ENCODE measurements at places on chromosomes 13 and 19.

DNA sequence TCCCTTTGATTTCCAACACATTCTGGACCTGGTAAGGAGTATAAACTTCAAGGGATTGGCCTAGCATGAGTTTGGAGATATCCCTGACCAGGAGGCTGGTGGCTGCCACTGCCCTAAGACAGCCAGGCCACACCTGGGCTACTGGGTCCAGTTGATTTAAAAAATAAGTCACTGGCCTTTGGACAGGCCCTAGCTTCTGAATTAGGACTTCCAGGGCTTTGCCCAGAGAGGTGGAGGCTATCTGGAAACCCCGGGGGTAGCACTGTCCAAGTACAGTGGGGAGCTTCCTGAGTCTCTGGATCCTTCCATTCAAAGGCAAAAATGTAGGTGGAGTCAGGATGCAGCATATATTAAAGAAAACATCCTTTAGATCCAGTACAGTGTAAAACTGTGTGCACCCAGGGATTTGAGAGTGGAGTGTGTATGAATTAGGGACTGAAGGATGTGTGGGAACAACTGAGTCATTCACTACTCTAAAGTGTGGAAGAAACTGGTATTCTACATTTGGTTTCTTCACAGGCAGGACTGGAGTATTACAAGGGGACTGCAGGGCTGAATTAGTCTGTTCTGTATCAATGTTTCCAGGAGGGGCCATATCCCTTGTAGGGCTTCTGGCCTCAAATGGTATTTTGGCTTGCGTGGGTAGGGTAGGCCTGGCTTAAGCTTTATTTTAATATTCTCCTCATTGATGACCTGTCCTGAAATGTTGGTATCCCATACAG is 14.8 kb upstream of the FCGBP start:
- no peak for DNase-seq

DNA sequence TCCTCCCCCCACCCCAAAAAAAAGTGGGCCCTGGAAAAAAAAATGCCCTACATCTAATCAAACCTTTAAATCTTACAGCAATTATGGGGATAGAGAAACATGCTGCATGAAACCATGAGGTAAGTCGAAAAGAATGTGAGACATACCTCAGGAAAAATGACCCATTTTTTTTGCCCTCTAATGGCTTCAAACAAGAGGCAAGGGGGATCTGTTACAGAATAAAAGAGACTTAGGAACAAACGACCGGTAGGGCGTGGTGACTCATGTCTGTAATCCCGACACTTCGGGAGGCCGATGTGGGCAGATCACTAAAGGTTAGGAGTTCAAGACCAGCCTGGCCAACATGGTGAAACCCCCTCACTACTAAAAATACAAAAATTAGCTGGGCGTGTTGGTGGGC is 8.4 kb downstream of the RGL3 start:
- DNase-seq, result no peak

DNA sequence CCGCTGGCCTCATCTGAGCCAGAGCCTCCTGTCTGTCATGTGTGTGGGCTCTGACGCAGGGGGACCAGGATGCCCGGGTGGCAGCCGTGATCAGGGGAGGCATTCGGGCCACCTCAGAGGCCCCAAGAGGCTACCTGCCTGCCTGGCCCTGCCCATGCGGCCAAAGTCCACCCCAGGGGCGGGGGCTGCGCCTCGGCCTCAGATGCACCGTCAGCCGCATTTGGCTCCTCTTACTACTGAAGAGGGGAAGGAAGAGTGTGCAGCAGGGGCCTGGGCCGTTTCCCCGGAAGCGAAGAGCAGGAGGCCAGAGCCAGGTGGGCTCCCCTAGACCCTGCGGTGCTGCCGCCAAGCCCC is 34.0 kb downstream of the C13orf46 start:
- DNase-seq, result no peak

DNA sequence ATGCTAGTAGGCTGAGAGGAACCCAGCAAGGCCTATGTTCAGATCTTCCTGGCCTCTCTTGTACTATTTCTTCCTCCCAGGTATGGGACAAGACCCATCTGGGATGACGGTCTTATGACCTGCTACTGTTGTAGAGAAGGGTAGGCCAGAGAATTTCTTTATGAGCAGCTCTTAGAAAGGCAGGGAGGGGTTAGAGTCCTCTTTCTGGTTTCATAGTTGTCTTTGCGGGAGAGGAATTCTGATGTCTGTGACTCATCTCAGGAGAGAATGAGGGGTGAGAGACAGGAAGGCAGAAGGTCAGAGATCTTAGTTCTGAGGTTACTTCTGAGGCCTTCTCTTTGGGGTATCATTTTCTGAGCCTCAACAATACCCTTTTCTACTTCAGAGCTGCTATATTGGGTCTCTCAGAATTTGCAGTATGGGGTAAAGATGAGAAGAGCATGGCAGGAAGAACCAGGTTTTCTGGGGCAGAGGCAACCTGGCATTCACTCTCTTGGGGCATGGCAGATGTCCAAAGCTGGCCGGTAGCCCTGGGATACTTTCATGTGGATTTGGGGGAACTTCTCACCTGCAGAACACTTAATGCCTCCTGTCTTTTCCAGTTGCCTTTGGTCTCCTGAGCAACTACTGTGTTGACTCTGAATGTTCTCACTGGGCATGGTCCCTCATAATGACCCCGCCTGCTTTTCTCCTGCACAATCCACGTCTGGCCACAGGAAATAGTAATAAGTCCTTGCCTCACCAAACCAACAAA is 154.4 kb downstream of the GGACT start:
- DNase-seq, result no peak

All from CD4-positive, alpha-beta T cell treated with Interleukin-6 at 100 ng/mL for 8 hours (primary cell).